ENCODE measurements at places on chromosomes 3 and 15. TPM values are rescaled to one million over a fixed set of nuclear protein-coding genes. Genes with fewer than 3 reads are reported as not detected.

OIP5 gene
- total RNA-seq, result not detected

DNA sequence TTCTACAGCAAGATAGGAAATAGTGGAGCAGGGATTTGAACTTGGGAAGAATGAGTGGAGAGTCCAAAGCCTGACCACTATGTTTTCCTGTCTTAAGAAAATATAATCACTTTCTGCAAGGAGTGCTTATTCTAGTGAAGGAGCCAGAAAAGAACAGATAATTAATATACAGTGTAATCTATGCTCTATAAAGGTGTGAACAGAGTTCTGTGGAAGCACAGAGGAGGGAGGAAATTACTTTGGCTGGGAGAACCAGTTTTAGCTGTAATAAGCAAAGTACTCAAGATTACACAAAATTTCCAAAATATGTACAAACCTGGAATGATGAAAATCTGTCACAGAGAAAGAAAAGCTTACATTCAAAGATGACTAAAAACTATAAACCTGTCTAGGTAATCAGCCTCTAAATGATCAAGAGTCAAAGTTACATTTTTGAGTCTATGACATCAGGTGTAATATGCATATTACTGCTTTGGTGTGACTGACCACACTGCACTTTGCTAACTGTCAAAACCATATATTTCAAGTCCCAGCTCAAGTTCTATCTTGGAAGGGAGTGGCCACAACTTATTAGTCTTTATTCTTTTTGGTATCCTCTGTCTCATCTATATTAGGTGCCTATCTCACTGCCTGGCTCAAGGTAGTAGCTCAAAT, 40.7 kb upstream of the MB21D2 start:
- no peak for DNase-seq

GRCh38 chr3:160343132-160343531, 55.9 kb downstream of the IFT80 start:
- no peak for DNase-seq

GRCh38 chr3:170220871-170221270, 1.4 kb upstream of the PRKCI start:
- no peak for DNase-seq

GRCh38 chr3:18099611-18100010, 325.5 kb downstream of the SATB1 start:
- DNase-seq, result no peak

GRCh38 chr15:90607361-90607760, 77.6 kb downstream of the CRTC3 start:
- DNase-seq, result no peak

DNA sequence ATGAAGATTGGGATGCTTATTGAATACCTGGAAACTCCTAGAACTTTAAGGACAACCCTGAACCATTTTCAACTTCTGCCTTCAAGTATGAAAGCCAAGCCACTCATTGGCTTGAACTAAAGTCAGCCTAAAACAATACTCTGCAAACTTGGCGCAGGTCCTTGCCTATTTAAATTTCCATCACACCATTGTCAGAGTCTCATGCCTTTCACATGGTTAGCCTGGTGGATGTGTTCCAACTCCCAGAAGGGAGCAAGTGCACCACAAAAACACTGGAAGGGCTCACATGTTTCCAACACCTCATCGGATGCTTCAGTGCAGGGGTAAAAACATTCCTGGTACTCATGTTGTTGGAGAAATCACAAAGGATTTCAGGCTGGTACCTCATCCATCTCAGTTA, 511.6 kb upstream of the MDFIC2 start:
- DNase-seq, result peak; percentile 24

GRCh38 chr3:186214670-186215069, 105.8 kb upstream of the ETV5 start:
- DNase-seq, result no peak

DNA sequence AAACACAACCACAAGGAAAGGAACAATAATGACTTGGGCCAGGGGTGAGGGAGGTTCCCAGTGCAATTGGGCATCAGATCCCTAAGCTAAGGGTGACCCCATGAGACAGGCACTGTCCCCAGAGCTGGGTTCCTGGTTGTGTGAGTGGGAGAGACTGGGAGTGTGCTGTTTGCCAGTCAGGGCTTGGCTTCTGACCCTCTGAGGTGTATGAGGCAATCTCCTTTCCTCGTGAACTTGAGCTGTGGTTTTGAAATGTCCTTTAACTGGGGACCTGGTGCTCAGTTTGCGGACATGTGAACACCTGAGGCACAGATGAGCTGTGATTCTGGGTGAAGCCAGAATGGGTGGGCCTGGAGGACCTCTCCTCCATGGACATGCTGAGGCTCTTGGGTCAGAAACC, 58.5 kb upstream of the PLXNA1 start:
- no peak for DNase-seq

SLC12A1 gene
- not detected for total RNA-seq

FSIP1 gene
- not detected for total RNA-seq
